ENCODE measurements at places on chromosomes 5 and 9. TPM values are rescaled to one million over a fixed set of nuclear protein-coding genes. Genes with fewer than 3 reads are reported as not detected.

Gene HBEGF
- total RNA-seq = 1.2 TPM

Gene GRIN1
- total RNA-seq = under 0.01 TPM

Gene FREM1
- under 0.01 TPM for total RNA-seq

Gene TTC39B
- 11.4 TPM for total RNA-seq

Gene SPINK4
- total RNA-seq = 0.74 TPM

Gene PCDHGA11
- 6.4 TPM for total RNA-seq

Gene CDK9
- total RNA-seq = 35.1 TPM

Gene TMEM252
- total RNA-seq = not detected

Gene BHMT
- total RNA-seq = not detected

Gene BRD9
- 45.2 TPM for total RNA-seq

Gene GMCL2
- total RNA-seq = not detected

Gene PCDHA7
- 0.57 TPM for total RNA-seq

Gene AIF1L
- total RNA-seq = under 0.01 TPM

Gene INSL4
- total RNA-seq = not detected

Gene PTGER4
- 3.4 TPM for total RNA-seq

Gene GPR150
- total RNA-seq = 0.28 TPM

Gene PPIP5K2
- 34.1 TPM for total RNA-seq

Gene SPINK6
- 15.6 TPM for total RNA-seq

Gene TSSK1B
- 0.09 TPM for total RNA-seq

Gene SLC46A2
- not detected for total RNA-seq

Gene EPB41L4B
- total RNA-seq = under 0.01 TPM

Gene SPATA31A3
- total RNA-seq = not detected

Gene DNAI1
- total RNA-seq = not detected

Gene TTC23L
- 0.37 TPM for total RNA-seq

Gene TICAM2
- total RNA-seq = 3.3 TPM

Gene LHX3
- not detected for total RNA-seq
